ENCODE measurements at places on chromosomes 4 and X.
A peak's percentile ranks its signal among the peaks of the same experiment; 100 is the strongest.

DNA sequence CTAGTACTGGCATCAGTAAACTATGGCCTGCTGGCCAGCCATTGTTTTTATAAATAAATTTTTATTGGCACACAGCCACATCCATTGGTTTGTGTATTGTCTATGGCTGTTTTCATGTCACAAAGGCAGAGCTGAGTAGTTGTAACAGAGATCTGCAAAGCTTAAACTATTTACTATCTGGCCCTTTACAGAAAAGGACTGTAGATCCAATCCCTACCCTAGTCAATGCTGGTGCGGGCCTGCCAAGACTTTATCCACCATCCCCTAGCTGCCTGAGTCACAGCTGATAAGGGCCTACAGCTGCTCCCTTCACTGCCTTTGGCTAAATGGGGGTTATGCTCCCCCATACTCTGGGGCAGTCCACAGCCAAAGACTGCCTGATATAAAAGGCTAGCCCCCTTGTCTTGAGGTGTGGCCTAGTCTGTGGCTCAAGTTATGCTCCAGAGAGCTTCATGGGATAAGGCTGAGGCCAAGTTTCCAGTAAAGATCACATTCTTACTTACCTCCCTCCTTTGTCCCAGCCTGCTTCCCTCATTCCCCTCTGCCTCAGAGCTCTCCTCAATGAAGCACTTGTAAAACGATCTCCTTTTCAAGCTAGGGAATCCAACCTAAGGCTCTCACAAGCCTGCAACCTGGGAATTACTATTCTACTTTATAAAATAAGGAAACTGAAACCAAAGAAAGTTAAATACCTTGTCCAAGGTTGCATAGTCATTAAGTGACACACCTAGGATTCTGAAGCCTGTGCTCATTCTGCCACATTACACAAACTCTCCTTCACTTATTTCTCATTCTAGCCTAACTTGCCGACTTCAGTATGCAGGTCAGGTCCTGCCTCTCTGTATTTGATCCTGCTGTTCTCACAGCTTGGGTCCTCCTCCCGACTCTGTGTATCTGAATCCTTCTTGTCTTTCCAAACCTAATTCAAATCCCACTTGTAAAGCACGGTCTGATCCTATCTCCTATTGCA is 20.7 kb downstream of the ACE2 start:
- DNase-seq = no peak

DNA sequence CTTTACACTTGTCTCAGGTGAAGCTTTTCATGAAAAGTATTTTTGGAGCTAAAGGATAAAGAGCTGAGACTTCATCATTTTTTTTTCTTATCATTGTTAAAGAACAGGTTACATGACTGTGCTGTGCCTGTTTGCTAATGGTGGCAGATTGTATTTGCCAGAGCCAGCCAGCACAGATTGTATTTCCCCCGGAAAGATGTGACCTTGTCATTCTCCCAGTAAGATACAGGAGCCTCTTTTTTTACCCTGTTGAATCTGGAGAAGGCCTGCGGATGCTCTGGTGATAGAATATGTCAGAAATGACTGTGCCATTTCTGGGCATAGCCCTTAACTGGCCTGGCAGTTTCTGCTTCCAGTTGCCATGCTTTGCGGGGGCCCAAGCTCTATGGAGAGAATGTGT is 91.9 kb downstream of the GPRIN3 start:
- DNase-seq = no peak

- DNase-seq = no peak
Measured at GRCh38 chr4:114156371-114156770, 176.9 kb upstream of the ARSJ start.

- DNase-seq = peak; percentile 12
Measured at GRCh38 chr4:168514249-168514852, 17.5 kb downstream of the PALLD start.

- no peak for DNase-seq
Measured at GRCh38 chr4:87330761-87331160, 8.1 kb upstream of the HSD17B13 start.

GRCh38 chrX:23822397-23822796 is 39.4 kb downstream of the SAT1 start:
- DNase-seq = no peak

DNA sequence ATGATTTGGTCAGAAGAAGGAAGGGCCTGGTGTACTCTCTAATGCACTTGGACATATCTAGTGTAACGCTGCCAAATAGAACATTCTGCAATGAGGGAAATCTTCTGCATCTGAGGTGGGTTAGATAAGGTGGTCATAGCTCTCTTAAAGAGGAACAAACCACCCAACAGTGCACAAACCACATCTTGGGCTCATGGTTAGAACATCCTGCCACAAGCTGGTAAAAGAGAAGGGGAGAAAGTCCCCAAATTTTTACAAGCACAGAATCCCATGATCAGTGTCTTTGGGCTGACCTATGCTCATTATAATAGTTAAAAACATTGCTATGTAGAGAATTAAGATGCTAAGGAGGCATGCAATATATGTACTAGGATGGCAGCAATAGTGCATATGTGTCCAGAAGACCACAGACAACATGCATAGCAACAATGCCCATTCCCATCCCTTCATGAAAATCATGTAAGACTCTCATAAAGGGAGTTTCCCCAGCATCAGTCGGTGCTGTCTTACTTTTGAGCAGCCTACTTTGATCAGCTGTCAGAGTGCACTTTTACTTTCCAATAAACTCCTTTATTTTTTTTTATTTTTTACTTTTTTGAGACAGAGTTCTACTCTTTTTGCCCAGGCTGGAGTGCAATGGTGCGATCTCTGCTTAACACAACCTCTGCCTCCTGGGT is 99.7 kb upstream of the SLC7A11 start:
- no peak for DNase-seq

- no peak for DNase-seq
Measured at GRCh38 chr4:169601016-169601771, 11.2 kb downstream of the NEK1 start.

- no peak for DNase-seq
Measured at GRCh38 chr4:148166132-148166591, 276.1 kb downstream of the NR3C2 start.

GRCh38 chr4:154625971-154626370 is 13.5 kb upstream of the FGG start:
- no peak for DNase-seq

DNA sequence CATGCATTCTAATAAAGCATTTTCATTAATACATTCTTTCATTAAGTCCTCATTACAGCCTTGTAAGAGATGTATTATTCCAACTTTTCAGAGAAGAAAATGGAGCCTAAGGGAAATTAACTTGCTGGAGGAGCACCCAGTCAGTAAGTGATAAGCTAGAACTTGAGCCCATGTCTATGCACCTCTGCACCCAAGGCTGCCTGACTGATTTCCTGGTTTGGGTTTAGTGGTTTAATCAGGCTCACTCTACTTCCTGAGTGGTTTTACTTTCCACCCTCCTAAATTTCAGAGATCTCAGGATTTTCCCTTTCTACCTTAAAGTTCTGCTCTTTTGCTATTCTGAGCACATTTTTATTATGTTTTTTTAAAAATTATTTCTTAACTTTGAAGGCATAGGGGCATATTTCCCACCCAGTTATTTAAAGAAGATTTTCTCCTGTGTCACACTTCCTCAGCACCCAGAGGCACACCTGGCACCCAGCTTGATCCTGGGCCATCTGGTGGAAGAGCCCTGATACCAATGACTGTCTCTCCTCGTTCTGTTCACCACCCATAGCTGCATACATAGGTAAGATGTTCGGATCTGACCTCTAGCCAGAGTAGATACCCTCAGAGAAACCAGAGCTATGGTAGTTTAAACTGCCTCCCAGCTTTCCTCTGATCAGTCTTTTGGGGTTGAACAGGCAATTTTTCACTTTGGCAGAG is 10.4 kb downstream of the CORIN start:
- DNase-seq = no peak

DNA sequence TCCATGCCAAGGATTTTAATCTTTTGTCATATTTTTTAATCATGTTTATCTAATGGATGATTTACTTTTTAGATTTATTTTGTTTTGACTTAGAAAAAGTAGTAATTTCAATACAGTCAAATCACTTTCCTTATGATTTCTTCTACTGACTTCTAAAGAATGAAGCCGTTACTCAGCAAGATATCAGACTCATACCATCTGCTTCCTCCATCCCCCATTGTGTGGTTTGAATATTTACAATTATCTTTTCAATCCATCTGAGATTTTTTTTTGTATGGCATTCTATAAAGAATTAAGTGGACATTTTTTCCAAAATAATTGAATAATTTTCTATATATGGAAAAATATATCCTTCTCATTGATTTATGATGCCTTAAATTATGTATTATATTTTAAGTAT is 565.4 kb upstream of the ATOH1 start:
- DNase-seq = no peak

DNA sequence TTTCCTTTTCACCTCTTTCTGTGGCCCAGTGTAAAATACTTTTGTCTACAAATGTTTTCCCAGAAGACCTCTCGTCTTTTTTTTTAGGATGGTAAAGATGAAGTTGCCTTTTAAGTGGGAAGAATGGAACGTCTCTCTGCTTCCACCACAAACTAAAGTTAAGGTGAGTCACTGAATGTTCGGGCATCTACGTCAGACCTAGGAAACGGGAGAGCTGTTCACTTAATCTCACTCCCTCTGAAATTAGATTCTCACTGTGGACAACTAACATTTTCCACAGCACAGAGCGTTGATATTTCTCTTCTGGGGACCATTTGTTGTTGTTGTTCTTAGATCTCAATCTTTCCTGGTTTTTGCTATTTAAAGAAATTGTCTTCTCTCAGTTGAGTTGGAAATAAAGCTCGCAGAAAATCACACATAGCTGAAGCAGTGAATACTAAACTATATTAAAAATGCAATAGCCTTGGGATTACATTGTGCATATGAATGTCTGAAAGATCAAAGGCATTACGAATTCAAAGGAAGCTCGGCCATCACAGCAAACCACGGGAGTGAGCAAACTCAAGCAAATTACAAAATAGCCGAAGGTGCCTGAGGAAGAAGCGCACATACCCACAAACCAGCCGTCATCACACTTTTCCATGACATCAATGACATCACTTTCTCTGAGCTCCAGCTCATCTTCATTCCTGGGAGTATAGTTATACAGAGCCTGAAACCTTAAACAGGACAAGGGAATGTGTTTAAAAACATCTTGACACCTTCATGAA is 53.9 kb upstream of the PDLIM3 start:
- DNase-seq = no peak

DNA sequence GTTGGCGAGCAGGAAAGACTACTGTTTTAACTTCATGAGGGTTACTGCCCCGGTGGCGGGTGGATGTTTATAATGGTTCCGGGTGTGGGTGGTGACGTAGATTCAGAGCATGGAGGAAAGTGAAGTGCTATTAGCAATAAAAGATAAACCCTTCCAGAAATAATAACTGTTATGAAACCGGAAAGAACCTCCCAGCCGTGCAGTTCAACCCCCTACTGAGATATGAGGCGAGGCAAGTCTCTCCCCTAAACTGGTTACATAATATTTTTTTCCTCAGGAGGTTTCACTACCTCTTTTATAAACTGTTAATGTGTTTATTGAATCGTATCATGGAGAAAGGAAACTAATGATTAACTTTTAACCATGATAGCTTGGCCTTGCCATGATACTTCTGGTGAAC is 33.9 kb upstream of the STIM2 start:
- DNase-seq = peak; percentile 66

DNA sequence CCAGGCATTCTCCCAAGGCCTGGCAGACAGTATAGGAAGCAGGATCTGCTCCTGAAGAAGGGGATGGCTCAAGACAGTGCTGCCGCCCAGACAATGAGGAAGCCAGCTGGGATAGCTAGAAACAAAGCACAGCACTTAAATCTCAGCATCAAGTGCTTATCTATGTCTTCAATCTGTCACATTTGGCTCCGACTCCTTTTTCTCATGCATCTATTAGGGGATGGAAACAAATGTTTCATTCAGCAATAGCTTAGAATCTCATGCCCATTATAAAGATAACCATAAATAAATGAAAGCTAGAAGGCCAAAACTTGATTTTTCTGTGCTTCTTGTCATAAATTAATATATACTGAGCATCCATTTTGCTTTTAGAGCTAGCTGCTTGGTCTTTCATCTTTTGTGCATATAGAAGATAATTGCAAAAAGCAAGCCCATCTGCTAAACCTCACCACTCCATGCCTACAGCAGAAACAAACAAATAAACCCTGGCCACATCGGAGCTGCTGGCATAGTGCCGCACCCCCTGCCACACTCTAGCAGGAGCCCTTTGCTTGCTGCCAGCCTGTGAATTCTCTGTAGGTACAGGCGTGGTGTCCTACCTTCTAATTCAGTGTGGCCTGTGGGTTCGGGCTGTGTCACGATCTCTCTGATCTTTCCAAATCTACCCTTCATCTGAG is 75.9 kb downstream of the AASDH start:
- no peak for DNase-seq

GRCh38 chrX:46788902-46789301 is 30.0 kb upstream of the SLC9A7 start:
- no peak for DNase-seq

DNA sequence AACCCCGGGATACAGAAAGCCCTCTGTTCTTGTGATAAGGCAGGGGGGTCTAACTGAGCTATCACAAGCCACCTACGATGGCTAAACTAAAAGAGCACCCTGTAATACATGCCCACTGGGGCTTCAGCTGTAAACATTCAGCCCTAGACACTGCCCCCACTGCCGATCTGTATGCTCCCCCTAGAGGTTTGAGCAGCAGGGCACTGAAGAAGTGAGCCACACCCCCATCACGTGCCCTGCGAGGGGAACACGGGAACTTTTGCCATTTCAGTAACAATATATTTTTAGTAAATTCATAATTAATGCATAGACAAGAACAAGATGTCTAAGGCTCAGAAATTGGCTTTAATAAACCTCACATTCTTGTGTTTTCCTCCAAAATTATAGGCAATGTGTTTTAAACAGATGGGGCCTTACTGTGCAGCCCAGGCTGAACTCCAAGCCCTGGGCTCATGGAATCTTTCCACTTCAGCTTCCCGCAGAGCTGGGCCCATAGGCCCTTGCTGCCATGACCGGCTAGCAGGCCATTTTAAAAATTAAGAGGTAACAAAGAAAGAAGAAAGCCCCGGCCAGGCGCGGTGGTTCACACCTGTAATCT is 235.3 kb upstream of the SFRP2 start:
- no peak for DNase-seq

DNA sequence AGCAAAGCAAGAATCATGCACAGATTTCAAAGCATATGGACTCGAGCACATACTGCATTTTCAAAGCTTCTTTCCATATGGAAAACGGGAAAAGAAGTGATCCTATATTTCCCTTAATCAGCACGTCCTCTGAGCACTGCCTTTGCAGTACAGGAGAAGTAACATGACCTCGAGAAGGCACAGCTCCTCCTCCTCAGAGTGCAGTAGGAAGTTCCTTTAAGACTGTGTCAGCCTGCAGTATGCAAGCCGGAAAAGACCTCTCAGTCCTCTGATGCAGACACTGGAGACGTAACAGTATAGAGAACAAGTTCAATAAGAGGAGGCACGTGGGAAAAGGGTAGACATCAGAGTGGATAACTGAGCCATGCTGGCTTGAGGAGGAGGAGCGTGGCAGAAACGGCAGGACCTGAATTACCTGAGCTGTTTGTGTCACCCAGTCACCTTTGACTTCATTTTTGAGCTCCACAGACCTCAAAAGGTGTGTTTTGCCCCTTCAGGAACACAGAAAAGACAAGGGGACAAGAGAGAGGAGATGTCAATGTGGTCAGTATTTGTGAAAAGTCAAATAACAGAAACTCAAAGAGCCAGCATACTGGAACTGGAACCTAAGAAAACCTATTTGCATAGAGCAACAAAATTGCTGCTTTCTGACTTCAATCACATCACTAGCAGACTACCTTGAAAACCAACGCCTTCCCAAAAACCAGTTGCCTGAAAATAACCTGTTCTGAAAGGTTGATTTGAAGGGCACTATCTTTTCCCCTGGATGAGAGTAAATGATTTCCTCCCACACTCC is 20.8 kb downstream of the IRF2 start:
- DNase-seq = peak; percentile 56
